Chondrocyte (in vitro differentiated cells): ENCODE measurements at places on chromosomes 4 and X. TPM values are rescaled to one million over a fixed set of nuclear protein-coding genes. Genes with fewer than 3 reads are reported as not detected.
A peak's percentile ranks its signal among the peaks of the same experiment; 100 is the strongest.

CBLL2 gene
- total RNA-seq = not detected in 3 replicates

PDCL2 gene
- not detected in 3 replicates for total RNA-seq

VCX gene
- total RNA-seq = 0.53 TPM in 1 of 3 replicates, not detected in the others

MTNR1A gene
- total RNA-seq = 0.44 TPM in 1 of 3 replicates, not detected in the others

FGFBP2 gene
- not detected in 3 replicates for total RNA-seq

DCAF16 gene
- 21.7 to 30.8 TPM (median 24.5 TPM) in 3 replicates for total RNA-seq

PABPC5 gene
- total RNA-seq = 5.6 to 6.0 TPM (median 5.8 TPM) in 3 replicates

BEND4 gene
- not detected in 3 replicates for total RNA-seq

H2BW2 gene
- 0.59 TPM in 1 of 3 replicates, not detected in the others for total RNA-seq

SSX7 gene
- not detected in 3 replicates for total RNA-seq

TEC gene
- 0.12 to 0.35 TPM (median 0.26 TPM) in 3 replicates for total RNA-seq

CLNK gene
- not detected in 3 replicates for total RNA-seq

NAA10 gene
- 89.5 to 99.8 TPM (median 91.4 TPM) in 3 replicates for total RNA-seq

OTC gene
- total RNA-seq = not detected in 3 replicates

- no peak overlapping the region for H3K27ac ChIP-seq
- H3K4me1 ChIP-seq = peaks cover 6% of the 10 kb centered on the region
- H3K4me3 ChIP-seq = peak overlapping the region; percentile 81
- no peak for DNase-seq
- H3K36me3 ChIP-seq = no peaks in the 10 kb centered on the region
Measured at GRCh38 chrX:55908661-55909212, 191.2 kb downstream of the RRAGB start.

DNA sequence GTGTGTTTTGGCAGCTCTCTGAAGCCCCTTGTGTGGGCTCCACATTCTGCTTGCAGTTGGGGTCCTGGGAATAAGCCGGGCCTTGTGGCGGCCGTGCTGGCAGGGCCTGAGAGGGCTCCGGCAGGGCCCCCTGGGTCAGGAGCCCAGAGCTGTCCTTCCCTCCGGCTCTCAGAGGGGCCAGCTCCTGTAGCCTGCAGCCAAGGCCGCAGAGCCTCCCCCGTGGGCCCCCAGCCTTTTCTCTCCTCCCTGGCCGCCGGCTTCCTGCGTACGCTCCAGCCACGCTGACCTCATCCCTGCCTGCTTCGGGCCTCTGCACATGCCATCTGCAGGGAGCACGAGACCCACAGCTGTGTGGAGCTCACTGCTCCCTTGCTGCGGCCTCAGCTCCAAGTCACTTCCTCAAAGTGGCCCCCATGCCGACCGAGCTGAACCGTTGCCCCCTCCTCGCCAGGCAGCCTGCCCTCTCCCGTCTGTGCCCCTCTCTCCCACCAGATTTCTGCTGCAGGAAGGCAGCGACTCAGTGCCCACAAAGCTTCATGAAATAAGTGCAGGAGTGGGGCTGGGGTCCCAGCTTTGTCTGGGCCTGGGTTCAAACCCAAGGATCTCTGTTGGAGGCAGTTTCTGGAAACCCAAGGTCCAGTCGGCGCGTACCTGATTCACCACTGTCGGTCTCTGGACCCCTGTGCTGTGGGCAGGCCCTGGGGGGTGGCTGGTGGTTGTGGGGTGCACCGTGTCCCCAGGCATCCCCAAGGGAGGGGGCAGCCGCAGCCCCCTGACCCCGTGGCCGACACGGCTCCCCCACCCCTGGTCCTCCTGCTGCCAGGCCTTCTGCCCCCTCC, 57.1 kb upstream of the NKX1-1 start:
- H3K36me3 ChIP-seq = peaks cover 3% of the 10 kb centered on the region
- peak; percentile 81 for DNase-seq
- H3K4me3 ChIP-seq = no peak overlapping the region
- H3K27me3 ChIP-seq = peaks cover 24% of the 10 kb centered on the region
- H3K4me1 ChIP-seq = peaks cover 4% of the 10 kb centered on the region

- H3K4me3 ChIP-seq = no peak overlapping the region
- no peak overlapping the region for H3K27ac ChIP-seq
- peaks cover 7% of the 10 kb centered on the region for H3K4me1 ChIP-seq
Measured at GRCh38 chr4:8867624-8868320, 3.9 kb downstream of the HMX1 start.

DNA sequence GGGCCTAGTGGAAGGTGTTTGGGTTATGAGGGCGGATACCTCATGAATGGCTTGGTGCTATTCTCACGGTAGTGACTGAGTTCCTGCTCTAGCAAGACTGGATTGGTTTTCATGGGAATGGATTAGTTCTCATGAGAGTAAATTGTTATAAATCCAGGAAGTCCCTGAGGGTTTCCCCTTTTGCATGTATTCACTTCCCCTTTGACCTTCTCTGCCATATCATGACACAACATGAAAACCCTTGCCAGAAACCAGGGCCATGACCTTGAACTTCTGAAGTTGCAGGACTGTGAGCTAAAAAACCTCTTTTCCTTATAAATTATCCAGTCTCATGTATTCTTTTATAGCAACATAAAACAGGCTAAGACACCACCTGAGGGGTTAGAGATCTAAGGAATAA, 529.7 kb upstream of the RPS6KA3 start:
- no peak for DNase-seq
- no peaks in the 10 kb centered on the region for H3K36me3 ChIP-seq
- no peaks in the 10 kb centered on the region for H3K4me1 ChIP-seq
- peaks cover 1% of the 10 kb centered on the region for H3K27me3 ChIP-seq

DNA sequence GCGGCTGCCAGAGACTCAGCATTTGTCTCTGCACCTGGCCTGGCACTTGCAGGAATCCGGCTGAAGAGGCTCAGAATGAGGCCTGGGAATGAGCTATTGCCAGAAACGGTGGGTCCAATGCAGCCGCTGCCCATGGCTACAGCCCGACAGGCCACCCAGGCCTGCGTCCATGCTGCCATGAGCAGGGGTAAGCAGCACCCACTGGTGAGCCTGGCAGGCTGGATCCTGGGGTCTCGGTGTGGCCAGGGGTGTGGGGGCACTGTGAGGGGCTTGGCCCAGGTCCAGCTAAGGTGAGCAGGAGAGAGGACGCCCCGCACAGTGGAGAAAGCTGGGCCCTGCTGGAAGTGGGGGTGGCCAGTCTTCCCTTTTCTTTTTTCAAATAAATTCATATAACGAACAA, 60.3 kb upstream of the MXD4 start:
- H3K4me1 ChIP-seq = peaks cover 14% of the 10 kb centered on the region
- no peak overlapping the region for H3K4me3 ChIP-seq
- peaks cover 3% of the 10 kb centered on the region for H3K36me3 ChIP-seq
- H3K27ac ChIP-seq = no peak overlapping the region

DNA sequence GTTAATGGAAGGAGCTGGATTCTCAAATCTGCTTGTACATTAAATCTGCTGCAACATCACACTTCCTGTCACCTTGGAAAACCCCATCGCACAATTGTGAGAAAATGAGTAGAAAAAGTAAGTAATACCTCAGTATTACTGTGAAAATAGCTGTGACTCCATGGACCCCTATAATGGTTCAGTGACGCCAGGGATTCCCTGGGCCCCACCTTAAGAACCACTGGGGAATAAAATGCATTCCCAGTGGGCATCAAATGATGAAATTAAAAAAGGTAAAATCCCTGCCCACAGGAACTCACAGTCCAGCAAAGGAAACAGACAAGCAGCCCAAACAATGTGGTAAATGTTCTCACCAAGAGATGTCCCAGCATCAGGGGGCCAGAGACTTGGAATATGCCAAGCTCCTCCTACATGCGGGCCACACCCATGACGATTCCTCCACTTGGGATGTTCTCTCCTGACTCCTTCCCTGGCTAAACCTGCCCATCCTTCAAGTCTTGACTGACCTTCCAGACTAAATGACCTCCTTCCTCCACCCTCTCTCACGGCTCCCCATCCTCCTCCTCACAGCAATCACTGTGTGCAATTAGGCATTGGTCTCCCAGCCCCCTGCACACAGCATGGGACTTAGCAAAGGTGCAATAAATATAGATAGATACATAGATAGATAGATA, 2.6 kb downstream of the EVC2 start:
- no peaks in the 10 kb centered on the region for H3K27me3 ChIP-seq
- peaks cover 33% of the 10 kb centered on the region for H3K4me1 ChIP-seq
- no peak overlapping the region for H3K4me3 ChIP-seq
- peaks cover 11% of the 10 kb centered on the region for H3K36me3 ChIP-seq

GRCh38 chr4:118350961-118351360, 1.8 kb downstream of the PRSS12 start:
- peaks cover 37% of the 10 kb centered on the region for H3K4me1 ChIP-seq

DNA sequence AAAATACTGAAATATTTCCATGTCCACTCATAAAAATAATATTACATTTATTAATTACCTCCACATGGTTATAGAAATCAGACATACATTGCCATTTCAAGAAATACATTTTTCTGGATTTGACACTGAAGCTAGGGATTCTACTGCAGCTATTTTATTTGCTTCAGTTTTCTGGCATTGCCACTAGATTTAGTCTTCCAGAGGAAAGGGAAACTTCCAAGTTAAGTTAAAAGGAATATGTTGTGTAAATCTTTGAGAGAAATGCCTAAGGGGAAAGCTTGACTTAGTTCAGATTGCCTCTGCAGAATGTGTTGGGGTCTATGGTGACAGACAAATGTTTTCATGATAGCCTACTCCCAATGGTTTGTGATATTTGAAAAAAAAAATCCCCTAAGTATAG, 1631.3 kb downstream of the PCDH18 start:
- no peak for DNase-seq
- H3K27ac ChIP-seq = no peak overlapping the region
- H3K36me3 ChIP-seq = no peaks in the 10 kb centered on the region
- no peaks in the 10 kb centered on the region for H3K4me1 ChIP-seq

DNA sequence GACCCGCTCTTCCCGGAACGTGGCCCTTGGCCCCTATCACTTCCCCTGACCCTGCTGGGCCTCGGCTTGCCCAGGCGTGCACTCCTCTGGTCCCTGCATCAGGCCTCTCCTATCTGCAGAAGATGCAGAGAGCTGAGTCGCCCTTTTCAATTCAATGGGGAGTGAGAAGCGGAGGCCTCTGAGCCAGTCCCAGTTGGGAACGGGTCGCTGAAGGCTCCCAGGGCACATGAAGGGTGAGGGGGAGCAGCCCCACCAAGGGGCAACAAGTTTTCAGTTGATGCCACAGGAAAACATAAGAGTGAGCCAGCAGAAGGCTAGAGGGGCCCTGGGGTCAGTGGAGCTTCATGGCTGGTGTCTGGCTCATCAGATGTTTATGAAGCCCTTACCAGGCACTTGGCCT, 17.1 kb downstream of the PSAPL1 start:
- no peak overlapping the region for H3K4me3 ChIP-seq
- H3K4me1 ChIP-seq = no peaks in the 10 kb centered on the region
- no peak overlapping the region for H3K27ac ChIP-seq
- H3K36me3 ChIP-seq = no peaks in the 10 kb centered on the region
- DNase-seq = no peak
- peaks cover 25% of the 10 kb centered on the region for H3K27me3 ChIP-seq

- H3K27me3 ChIP-seq = no peaks in the 10 kb centered on the region
- no peak overlapping the region for H3K27ac ChIP-seq
- DNase-seq = no peak
- H3K4me3 ChIP-seq = no peak overlapping the region
- peaks cover 16% of the 10 kb centered on the region for H3K4me1 ChIP-seq
Measured at GRCh38 chr4:992297-993110, 700 bp downstream of the SLC26A1 start.

- H3K27me3 ChIP-seq = no peaks in the 10 kb centered on the region
- H3K27ac ChIP-seq = no peak overlapping the region
- H3K36me3 ChIP-seq = no peaks in the 10 kb centered on the region
- peaks cover 46% of the 10 kb centered on the region for H3K4me1 ChIP-seq
- no peak for DNase-seq
Measured at GRCh38 chr4:123216543-123216942, 180.1 kb upstream of the SPRY1 start.

DNA sequence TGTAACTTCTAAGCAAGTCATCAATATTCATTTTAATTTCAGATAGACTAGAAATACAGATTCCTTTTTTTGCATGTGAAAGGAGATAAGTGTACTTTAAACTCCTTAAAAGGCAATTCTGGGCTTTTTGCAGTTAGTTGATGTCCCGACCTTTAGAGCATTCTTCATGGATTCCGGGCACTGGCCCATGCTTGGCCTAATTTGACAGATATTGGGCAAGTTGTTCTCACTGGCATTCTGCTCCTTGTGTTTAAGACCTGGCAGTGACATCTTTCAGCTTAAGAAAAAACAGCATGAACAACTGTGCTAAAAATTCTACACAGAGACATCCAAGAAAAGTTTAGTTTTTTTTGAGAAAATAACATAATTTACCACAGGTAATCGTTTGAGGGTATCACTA, 1037.2 kb downstream of the PCDH18 start:
- no peaks in the 10 kb centered on the region for H3K4me1 ChIP-seq
- H3K4me3 ChIP-seq = no peak overlapping the region
- H3K27me3 ChIP-seq = no peaks in the 10 kb centered on the region
- no peak for DNase-seq
- H3K36me3 ChIP-seq = no peaks in the 10 kb centered on the region
- H3K27ac ChIP-seq = no peak overlapping the region

DNA sequence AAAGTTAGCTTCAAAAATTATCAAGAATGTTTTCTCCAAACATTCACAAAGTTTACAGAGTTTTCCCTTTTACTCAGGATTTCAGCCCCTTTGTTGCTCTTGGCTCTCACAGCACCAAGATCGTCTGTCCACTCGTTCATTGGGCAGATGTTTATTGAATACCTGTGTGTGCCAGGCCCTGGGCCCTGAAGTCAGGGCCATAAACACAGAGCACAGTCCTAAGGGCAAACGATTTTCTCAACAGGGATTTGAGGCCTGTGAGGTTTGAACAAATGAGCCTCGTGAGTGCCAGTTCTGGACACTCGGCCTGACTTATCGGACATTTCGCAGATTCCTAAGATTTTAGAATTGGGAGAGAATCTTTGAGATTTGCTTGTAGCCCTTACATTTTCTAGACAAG, 142.1 kb downstream of the TBL1X start:
- H3K27ac ChIP-seq = no peak overlapping the region
- no peak for DNase-seq
- H3K27me3 ChIP-seq = no peaks in the 10 kb centered on the region
- H3K4me3 ChIP-seq = no peak overlapping the region
- H3K36me3 ChIP-seq = no peaks in the 10 kb centered on the region
- peaks cover 12% of the 10 kb centered on the region for H3K4me1 ChIP-seq

DNA sequence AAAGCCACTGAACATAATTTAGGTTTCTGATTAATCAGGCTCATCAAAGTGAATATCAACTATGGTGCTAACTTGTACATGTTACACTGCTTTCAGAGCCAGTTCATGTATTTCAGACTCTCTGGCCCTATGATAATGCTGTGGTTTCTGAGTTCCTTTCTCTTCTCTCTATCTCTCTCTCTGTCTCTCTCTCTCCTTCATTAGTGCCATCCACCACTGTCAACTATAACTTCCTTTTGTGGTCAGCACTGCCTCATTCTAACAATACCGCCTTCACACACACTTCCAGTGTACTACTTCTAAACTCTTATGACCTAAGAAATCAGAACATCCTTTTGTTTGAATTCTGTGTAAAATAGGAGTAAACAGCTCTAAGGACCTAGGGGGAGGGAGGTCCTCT, 907.1 kb downstream of the RPA4 start:
- no peaks in the 10 kb centered on the region for H3K36me3 ChIP-seq
- no peaks in the 10 kb centered on the region for H3K4me1 ChIP-seq
- H3K27ac ChIP-seq = no peak overlapping the region
- no peaks in the 10 kb centered on the region for H3K27me3 ChIP-seq
- no peak for DNase-seq

- H3K4me3 ChIP-seq = no peak overlapping the region
- H3K4me1 ChIP-seq = peaks cover 46% of the 10 kb centered on the region
- no peaks in the 10 kb centered on the region for H3K27me3 ChIP-seq
Measured at GRCh38 chr4:82865592-82865991, 25.4 kb downstream of the SEC31A start.

GRCh38 chr4:2746891-2747695, 9.0 kb downstream of the TNIP2 start:
- H3K27me3 ChIP-seq = no peaks in the 10 kb centered on the region
- peaks cover 44% of the 10 kb centered on the region for H3K4me1 ChIP-seq

- H3K27ac ChIP-seq = no peak overlapping the region
- no peak overlapping the region for H3K4me3 ChIP-seq
- H3K36me3 ChIP-seq = no peaks in the 10 kb centered on the region
- no peak for DNase-seq
- peaks cover 8% of the 10 kb centered on the region for H3K27me3 ChIP-seq
Measured at GRCh38 chr4:22094217-22094616, 145.6 kb upstream of the KCNIP4 start.
